ENCODE measurements at places on chromosomes 7 and 10. TPM values are rescaled to one million over a fixed set of nuclear protein-coding genes. Genes with fewer than 3 reads are reported as not detected.
A peak's percentile ranks its signal among the peaks of the same experiment; 100 is the strongest.

TSPAN13 gene
- total RNA-seq = 1.5 TPM

GRCh38 chr10:88851706-88852105, at the start of gene ANKRD22:
ANKRD22 (minus strand) TSS chr10:88851844; CDS start chr10:88851607, 237 bp downstream.
- DNase-seq = no peak
- no peaks in the 10 kb centered on the region for H3K36me3 ChIP-seq
- no peak within 1 kb of the TSS for H3K4me3 ChIP-seq
- H3K27ac ChIP-seq = no peak within 1 kb of the TSS

DNA sequence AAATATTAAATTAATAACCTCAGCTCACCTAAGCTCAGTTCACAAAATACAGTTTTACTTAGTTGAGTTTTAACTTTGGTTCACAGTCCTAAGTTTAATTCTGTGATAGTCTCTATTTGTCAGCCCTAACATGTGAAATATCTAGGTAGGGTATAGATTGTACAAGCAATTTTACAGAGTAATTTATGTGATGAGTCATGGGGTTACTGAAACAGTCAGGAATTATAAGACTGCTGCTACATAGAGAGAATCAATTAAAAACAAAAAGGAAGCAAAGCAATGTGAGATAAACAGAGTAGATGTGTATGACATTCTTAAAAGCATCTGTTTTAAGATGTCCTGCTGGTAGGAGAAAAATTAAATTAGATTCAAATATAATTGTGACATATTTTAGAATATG, 1018.2 kb upstream of the KCND2 start:
- no peak overlapping the region for H3K4me3 ChIP-seq
- no peaks in the 10 kb centered on the region for H3K27me3 ChIP-seq
- H3K4me1 ChIP-seq = no peaks in the 10 kb centered on the region
- no peak overlapping the region for H3K27ac ChIP-seq
- no peak for DNase-seq

- DNase-seq = no peak
- no peak overlapping the region for H3K4me3 ChIP-seq
- no peak overlapping the region for H3K27ac ChIP-seq
- peaks cover 1% of the 10 kb centered on the region for H3K4me1 ChIP-seq
Measured at GRCh38 chr7:129184981-129185670, 3.3 kb upstream of the SMO start.

DNA sequence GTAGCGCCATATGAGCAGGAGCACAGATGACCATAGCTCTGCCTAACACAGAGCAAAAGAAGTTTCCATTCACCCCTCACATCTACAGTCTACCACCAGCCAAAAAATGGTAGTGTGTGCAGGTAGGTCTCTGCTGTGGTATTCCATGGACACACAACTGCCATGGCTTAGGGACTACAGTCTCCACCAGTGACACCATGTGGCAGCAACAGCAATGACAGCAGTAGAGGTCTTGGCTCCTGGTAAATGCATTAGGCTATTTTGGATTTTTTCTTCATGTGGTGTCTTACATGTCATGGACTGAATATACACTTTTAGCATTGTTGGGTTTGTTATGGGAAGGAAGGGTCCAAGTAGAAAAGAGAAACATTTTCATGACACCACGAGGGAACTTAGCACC, 70.1 kb upstream of the CABCOCO1 start:
- H3K4me3 ChIP-seq = no peak overlapping the region
- H3K36me3 ChIP-seq = no peaks in the 10 kb centered on the region
- DNase-seq = no peak

GRCh38 chr10:132640326-132641125, 102.9 kb downstream of the INPP5A start:
- no peak for DNase-seq
- no peaks in the 10 kb centered on the region for H3K4me1 ChIP-seq
- no peak overlapping the region for H3K4me3 ChIP-seq

GRCh38 chr7:46537191-46537905, 616.3 kb upstream of the IGFBP3 start:
- no peaks in the 10 kb centered on the region for H3K36me3 ChIP-seq
- no peaks in the 10 kb centered on the region for H3K4me1 ChIP-seq
- no peak overlapping the region for H3K4me3 ChIP-seq
- no peaks in the 10 kb centered on the region for H3K27me3 ChIP-seq

DNA sequence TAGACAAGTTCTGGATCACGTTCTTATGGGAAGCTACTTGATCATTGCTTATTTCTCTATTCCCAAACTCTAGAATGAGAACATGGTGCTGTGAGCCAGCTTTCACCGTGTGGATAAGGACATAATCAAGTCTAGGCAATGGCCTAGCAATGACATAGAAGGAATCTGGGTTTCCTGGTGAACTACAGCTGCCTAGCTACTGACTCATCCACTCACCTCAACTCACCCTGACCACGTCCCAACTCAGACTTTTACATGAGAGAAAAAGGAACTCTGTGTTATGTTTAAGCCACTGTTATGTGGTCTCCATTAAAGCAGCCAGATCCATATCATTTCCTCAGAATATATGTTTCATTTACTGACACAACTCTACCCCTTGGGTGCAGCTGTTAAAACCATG, 18.8 kb upstream of the MET start:
- H3K36me3 ChIP-seq = no peaks in the 10 kb centered on the region
- H3K27ac ChIP-seq = peak overlapping the region; percentile 44
- no peak overlapping the region for H3K4me3 ChIP-seq
- no peak for DNase-seq
- H3K27me3 ChIP-seq = no peaks in the 10 kb centered on the region
- H3K4me1 ChIP-seq = peaks cover 5% of the 10 kb centered on the region

SUN3 gene
- not detected for total RNA-seq

DNA sequence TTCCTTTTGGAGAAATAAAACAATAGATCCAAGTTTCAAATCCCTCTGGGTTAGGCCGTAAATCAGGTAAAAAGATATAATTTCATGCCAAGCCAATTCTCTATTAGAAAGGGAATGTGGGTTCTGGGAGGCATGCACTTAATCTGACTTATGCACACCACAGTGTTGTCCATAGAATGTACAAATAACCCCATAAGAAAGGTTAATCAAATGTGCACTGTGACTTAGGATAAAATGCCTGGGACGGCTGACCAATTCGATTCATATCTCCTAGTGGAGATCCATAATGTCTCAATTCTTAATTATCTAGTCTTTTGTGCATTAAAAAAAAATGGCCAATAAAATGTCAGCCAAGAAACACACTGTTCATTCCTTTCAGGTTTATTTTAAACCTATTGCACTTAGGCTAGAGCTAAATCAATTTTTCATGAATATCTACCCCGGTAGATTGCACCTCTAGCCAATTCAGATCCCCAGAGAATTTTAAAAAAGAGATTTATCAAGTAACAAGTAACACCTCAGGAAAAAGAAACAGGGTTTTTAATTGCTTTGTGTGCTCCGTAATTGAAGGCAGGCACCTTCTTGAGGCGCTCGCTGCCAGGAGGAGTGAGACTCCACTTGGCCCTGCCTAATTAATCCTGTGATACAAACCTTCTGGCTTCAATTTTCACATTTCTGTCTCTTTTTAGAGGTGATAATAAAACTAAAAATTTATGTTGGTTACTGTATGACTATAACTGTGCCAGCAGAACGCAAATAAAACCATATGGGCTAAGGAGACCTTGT, 265.1 kb downstream of the ETV1 start:
- no peak for DNase-seq
- H3K36me3 ChIP-seq = no peaks in the 10 kb centered on the region
- H3K27me3 ChIP-seq = no peaks in the 10 kb centered on the region
- no peak overlapping the region for H3K27ac ChIP-seq

DNA sequence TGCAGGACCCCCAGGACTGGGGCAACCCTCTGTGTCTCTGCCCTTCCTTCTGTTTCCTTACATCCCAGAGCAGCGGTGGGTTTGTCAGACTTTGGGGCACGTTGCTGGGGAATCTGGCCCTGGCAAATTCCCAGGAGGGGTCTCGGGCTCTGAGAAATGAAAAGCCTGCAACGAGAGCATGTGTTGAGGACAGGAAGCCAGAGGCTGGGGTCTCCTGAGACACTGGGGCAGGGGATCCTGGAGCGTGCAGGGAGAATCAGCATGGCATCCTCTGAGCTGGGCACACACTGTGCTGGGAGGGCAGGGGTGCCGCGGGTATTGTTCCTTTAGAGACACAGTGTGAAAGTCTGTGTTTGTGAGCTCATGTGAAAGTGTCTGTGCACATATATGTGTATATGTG, 279.9 kb upstream of the PPP2R2D start:
- H3K36me3 ChIP-seq = no peaks in the 10 kb centered on the region
- H3K4me3 ChIP-seq = no peak overlapping the region
- no peak overlapping the region for H3K27ac ChIP-seq
- H3K27me3 ChIP-seq = no peaks in the 10 kb centered on the region
- H3K4me1 ChIP-seq = no peaks in the 10 kb centered on the region

FOXP2 gene
- total RNA-seq = 16.7 TPM

DNA sequence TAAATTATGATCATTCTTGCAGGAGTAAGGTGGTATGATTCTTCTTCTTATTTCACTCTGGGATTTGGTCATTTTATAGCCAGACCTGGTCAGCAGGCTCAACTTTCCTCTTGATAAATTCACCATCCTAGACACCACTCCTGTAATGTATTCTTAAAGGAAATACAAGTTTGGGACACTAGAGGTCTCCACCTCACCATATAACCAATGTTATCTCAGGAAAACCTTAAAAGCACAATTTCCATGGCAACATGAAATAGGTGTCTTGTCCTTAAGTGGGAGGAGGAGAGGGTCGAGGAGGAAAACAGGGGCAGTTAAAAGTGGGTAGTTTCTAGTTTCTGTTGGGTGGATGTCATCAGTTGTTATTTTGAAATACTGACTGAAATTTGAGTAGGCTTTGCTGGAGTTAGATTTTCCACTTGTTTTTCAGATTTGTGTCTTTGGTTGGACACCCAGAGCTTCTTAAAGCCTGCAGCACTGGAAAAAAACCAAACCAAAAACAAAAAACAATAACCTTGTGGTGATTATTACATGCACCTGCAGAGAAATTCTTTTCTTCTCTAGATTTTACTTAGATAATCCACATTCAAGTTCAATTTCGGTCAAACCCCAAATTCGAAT, 163.1 kb downstream of the PRKCQ start:
- no peak for DNase-seq
- no peaks in the 10 kb centered on the region for H3K36me3 ChIP-seq
- no peak overlapping the region for H3K27ac ChIP-seq
- no peak overlapping the region for H3K4me3 ChIP-seq
- H3K27me3 ChIP-seq = no peaks in the 10 kb centered on the region

DNA sequence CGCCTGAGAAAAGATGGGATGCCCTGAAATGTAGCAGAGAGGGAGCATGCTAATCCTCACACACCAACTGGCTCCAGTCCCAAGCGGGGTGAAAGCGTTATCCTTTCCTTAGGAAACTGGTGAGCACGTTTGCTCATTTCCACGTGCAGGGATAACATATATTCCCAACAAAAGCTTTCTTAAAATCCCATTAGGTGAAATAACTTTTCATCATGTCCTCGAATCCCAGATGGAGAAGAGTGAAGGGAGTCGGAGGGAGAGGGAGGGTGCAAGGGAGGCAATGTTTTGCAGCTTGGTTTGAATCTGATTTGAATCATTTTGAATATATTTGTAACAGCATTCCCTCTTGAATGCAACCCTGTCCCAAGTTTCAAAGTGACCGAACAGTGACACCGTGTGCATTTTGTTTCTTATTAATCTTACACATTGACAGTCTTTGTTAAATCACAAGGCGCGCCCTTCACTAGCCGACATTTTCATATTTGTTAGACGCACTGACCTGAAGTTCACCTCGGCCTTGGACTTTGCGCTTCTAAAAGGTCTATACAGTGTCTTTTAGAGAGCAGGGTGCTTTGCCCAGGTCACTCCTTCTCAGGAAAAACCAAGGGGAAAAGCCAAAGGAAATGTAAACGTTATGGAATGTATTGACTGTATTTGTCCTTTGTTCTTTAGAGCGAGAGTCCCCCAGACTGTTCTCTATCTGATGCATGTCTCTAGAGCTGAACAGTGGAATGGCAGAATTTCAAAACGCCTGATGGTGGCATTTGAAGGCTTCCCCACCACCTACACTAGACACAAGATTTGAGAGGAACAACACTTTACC, 3.1 kb upstream of the HOXA4 start:
- no peak overlapping the region for H3K4me3 ChIP-seq
- no peak overlapping the region for H3K27ac ChIP-seq
- peaks cover 7% of the 10 kb centered on the region for H3K4me1 ChIP-seq
- no peak for DNase-seq

DNA sequence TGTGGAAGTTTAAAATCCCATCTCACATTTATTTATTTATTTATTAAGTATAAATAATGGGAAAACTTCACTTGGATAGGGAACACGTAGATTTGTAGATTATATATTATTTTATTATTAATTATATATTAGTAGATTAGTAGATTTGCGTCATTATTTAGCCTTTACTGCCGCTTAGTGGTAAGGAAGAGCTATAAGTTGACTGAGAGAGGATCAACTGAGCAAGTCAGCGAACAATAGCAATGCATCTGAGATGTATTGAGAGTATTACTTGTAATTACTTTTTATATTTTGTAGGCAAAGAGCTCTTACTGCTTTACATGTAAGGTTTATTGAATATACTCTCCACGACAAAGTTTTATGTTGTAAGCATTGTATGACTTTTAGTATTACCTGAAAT, 244.5 kb upstream of the ANKRD30A start:
- no peak for DNase-seq
- H3K36me3 ChIP-seq = no peaks in the 10 kb centered on the region
- no peak overlapping the region for H3K4me3 ChIP-seq
- no peaks in the 10 kb centered on the region for H3K27me3 ChIP-seq
- no peaks in the 10 kb centered on the region for H3K4me1 ChIP-seq
- H3K27ac ChIP-seq = no peak overlapping the region

SEPTIN7 gene
- 165 TPM for total RNA-seq

STEAP2 gene
- 27.7 TPM for total RNA-seq
